ENCODE measurements at places on chromosomes 11 and 22.

DNA sequence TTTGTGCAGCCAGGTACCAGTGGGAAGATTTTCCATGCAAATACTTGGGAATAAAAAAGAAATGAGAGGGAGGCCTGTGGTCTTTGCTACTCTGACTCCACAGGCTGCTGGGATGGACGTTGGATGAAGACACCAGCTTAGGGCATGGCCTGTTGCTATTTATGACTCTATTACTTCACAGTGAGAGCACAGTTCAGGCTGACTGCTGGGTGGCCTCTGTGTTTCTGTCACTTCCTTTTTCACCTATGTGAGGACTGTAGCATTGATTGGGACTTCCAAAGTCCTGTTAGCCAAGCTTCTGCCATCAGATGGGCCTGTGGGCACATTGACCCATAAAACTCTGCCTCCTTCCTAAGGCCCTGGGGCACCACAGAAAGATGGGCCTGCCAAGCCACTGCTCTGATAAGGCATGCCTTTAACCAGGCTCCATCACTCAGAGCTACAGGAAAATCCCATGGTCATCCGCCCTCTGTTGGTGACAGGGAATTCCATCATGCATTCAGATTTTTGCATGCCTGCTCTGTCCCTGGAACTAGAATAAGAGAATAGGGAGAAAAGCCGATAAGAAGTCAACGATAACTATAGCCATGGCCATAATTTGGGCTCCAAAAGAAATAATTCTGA is 64.6 kb downstream of the KCNJ1 start:
- DNase-seq, result no peak

DNA sequence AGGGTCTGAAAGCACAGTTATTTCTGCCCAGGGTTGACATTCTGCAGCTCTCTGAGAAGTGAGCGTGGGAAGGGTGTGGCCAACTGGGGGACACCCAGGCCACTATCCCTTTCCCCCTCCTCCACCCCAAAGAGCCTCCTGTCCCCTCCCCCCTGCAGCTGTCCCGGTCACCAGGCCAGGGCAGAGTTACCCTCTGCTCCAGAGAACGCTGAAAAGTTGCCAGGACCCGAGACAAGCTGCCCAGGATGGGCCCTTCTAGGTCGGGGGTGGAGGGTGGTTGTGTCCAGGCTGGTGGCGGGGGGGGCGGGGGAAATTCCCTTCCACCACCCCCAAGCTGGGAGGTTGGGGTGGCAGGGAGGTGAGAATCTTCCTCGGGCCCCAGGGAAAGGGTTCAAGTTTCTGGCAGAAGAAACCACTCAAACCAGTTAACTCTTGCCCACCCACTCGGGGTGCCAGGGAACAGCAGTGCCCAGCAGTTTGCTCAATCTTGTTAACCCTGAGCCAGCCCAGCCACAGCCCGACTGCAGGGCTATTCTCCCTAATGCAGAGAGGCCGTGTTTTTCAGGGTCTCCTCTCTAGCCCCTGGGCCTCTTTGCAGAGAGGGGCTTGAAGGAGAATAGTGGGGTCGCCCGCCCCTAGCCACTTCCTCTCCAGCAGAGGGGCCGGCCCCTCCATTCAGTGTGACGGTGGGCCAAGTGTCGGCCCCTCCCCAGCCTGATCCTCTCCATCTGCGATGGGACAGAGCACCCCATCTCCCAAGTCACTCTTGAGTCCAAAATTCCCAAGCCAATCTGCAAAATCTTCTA is 697 bp downstream of the LGALS1 start:
- no peak for DNase-seq

- DNase-seq, result no peak
These were observed 20.8 kb downstream of the MUC15 start for GRCh38 chr11:26551186-26551801.

DNA sequence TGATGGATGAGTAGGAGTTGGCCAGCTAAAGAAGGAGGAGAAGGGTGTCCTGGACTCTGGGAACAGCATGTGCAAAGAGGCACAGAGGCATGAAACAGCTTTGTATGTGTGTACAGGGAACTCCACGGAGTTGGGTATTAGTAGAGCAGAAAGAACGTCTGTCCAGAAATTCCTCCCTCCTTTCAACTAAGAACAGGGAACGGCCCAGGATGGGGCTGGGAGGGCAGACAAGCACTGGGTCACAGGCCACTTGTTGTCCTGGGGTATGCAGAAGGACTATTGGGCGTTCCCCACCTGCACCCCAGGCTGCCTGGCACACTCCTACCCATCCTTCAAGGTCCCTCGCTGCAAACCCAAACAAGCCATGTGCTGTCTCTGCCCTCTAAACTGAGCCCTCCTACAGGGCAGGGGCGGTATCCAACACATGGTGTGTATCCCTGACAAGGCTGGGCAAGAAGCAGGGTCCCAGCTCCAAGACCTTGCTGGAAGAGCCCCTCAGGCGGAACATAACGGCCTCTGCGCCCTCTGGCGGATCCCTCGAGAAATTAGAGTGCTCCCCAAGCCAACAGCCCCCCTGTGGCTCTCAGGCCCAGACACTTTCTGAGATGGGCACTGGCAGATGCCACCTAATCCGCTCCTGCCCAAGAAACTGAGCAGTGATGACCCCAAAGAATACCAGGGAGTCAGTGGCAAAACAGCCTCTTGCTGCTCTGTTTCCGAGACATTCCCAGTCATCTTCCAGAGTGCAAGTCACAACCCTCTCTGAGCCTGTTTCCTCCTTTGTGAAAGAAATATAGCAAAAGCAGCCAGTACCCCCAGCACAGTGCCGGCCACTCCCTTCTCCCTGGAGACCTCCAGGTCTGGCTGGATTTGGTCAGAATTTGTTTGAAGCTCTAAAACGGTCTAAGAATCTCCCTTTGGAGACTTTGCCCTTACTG is 1.6 kb upstream of the ELFN2 start:
- no peak for DNase-seq

DNA sequence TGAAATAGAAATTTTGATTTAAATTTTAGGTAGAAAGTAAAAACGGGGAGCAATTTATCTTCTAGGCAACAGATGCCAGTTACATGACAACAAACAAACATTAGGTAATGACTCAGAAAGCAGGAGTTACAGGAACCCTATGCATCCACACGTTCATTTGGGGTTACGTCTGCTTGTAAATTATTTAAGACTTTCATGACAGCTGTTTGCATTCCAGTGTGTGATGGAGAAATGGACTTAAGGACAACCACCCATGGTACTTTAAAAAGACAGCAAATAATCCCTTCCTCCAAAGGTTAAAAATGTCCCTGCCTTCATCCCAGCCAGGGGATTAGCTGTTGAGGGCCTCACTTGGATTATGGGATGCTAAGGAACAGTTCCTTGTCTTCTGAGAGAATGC is 11.8 kb downstream of the E2F8 start:
- no peak for DNase-seq

GRCh38 chr11:48141475-48142122 is 75.0 kb upstream of the OR4B1 start:
- DNase-seq, result no peak

- DNase-seq, result no peak
These were observed 1623.3 kb upstream of the RAG2 start for GRCh38 chr11:38221295-38221694.

- DNase-seq, result no peak
These were observed 35.6 kb downstream of the BCL2L13 start for GRCh38 chr22:17674152-17674551.

DNA sequence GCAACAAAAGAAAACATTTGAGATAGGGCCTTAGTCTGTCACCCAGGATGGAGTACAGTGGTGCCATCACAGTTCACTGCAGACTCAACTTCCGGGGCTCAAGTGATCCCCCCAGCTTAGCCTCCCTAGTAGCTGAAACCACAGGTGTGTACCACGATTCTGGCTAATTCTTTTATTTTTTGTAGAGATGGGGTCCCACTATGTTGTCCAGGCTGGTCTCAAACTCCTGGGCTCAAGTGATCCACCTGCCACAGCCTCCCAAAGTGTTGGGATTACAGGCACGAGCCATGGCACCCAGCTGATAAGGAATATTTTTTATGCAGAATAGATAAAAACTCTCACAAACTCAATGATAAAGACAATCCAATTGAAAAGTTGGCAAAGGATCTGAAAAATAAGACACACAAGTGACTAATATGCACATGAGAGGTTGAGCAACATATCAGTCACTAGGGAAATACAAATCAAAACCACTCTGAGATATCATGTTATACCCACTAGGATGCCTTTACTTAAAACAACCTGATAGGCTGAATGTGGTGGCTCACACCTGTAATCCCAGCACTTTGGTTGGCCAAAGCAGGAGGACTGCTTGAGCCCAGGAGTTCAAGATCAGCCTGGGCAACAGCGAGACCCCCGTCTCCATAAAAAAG is 33.9 kb upstream of the CLTCL1 start:
- no peak for DNase-seq

DNA sequence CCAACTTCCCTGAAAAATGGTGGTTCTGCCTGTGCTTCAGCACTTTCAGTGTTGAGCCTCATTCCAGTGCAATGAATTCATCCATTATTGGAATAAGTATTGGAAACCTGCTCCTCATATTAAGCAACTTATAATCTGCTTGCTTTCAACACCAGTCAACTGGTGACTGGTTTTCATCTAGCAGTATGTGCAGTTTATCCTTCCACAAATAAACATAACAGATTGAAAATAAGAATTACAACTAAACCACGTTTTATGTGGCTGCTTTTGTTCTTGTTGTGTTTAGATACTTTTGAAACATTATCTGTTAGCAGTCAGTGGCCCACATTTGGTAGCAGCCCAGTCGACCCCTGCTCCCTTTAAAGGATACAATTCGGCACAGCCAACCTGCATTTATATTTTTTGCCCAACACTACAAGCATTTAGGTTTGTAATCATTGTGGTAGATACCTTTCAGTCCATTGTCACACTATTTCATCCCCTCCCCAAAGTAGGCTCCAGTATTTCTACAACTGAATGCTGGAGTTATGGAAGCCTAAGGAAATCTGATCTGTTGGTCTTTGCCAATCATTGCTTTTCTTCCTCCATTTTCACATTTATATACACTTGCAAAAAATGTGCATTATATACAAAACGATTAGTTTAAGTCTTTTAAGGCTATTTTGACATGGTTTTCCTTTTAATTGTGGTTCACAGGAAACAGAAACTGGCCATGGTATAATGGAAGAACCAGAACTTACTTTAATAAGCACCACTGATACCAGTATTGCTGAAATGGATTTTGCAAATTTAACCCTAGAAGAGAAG is 13.1 kb downstream of the TAF1D start:
- no peak for DNase-seq

- DNase-seq, result no peak
These were observed 603.0 kb downstream of the BUD13 start for GRCh38 chr11:116169776-116170175.

DNA sequence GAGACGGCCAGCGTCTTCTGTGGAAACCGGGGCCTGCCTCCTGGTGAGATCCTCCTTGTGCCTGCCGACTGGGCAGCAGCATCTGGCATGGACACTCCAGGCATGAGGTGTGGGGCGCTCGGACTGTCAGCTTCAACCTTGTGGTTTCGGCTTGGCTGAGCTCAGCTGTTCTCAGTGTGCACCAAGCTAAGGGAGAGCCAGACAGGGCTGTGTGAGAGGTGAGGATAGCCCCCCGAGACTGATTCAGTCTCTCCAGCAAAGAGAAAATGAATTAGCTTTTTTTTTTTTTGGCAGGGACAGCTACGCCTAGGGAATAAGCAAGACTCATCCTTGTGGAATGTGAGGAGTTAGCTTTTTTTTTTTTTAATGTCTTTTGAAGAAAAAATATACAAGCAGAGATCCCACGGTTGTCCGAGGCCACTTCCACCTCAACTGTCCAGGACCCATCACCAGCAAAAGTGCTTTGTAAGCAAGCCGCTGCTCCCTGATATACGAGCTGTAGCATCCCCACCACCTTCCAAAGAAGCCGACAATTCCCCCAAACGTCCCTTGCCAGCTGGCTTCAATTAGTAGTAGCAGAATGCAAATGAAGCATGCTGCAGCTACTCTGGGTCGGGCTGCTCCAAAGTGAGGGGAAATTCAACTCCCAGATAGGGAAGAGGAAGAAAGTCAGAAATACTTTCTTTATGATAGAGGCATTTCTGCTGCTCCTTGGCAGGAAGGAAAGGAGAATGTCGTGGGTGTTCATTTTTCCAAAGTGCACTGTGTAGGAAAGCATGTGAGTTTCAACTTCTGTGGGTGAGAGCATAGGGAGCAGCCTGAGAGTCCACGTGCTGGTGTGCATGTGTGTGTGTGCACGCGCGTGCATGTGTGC is 9.7 kb upstream of the THY1 start:
- DNase-seq, result no peak

- DNase-seq, result no peak
These were observed 20.0 kb upstream of the SMIM38 start for GRCh38 chr11:69135420-69136363.

DNA sequence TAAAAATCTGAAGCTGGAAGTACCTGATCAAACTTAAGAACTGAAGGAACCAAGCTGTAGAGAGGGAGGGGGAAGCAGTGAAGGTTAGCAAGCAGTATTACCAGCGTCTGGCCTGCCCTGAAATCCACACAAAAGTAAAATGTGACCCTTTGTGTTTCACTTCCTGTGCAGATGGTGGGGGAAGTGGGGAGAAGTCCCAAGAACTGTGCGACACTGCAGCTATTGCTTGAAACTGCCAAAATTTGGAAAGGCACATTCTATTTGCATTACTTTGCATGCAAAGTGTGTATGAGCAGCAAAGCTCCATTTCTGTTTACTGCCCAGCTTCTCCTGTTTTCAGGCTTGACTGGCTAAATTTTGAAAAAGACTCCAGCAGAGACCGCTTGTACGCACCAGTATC is 72.1 kb upstream of the BMAL1 start:
- DNase-seq, result no peak
